ENCODE measurements at places on chromosomes 1 and 21.

DNA sequence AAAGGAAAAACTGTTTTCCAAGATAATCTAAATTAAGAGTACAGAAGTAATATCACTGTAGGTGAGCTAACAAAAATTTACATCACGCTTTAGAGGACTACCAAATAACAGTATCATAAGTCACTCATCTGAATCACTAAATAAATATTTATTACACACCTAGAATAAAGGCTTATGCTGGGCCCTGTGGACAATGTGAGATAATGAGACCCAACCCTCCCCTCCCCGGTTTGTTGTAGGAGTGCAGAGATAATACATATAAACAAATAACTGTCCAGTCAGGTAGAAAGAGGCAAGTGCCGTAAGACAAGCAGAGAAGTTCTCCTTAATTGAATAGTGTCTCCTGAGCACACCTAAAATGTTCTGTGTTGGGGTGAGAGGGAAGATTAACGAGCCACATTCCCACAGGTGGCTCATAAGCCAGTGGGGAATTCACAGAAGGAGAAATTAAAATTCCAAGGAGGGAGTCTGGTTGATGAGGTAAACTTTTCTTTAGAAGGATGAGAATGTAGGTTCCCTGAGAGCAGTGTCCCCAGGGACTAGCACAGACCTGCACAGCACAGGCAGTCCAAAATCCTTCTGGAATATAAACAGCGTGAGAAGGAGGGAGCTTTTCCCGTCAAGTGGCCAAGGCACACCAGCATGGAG, 241.4 kb downstream of the NFIA start:
- DNase-seq: no peak

- no peak for DNase-seq
These were observed 18.3 kb upstream of the HDAC1 start for GRCh38 chr1:32273391-32274208.

GRCh38 chr1:10438677-10439163, 8.5 kb downstream of the CENPS start:
- DNase-seq: no peak

DNA sequence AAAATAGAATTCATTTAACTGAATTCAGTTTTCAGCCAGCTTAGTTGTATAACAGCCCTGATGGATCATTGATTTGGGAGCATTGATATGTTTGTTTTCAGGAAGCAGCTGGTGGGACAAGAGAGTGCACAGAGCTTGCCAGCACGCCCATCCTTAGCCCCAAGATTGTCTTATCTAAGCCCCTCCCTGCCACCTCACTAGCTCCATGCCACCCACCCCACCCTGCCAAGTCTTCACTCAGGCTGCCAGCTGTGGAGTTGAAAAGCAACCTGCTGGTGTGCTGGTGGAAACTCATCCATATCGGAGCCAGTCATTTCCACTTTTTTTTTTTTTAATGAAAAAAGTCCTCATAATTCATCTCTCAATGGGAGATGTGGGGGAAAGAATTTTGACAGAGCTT, 11.8 kb downstream of the KIRREL1 start:
- DNase-seq: no peak

GRCh38 chr1:116570358-116571214, at the start of gene CD58:
TSS of gene CD58 (minus strand) at chr1:116571026. CDS start at chr1:116570972, 54 bp downstream.
- peak; percentile 80 for DNase-seq

GRCh38 chr1:76254104-76255030, 179.8 kb downstream of the ST6GALNAC3 start:
- DNase-seq: no peak

DNA sequence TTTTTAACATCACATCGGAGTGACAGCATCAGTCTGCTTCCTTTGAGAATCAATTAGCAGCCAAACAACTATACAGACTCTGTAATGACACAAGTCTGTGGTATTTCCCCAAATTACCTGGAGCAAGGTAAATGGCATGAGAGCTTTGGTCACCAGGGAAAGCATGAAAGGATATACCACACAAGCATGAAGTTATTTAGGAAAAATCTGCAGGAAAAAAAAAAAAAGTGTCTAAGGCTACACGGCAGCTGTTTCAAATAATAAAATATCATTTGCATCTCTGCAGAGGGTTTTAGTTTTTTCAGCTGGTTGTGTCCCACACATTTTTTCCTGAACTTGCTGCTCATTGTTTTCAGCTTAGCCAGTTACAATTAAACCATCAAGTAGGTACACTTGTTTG, 234.7 kb downstream of the TTLL7 start:
- DNase-seq: no peak

- no peak for DNase-seq
These were observed 3.1 kb upstream of the DDAH1 start for GRCh38 chr1:85467929-85468540.

DNA sequence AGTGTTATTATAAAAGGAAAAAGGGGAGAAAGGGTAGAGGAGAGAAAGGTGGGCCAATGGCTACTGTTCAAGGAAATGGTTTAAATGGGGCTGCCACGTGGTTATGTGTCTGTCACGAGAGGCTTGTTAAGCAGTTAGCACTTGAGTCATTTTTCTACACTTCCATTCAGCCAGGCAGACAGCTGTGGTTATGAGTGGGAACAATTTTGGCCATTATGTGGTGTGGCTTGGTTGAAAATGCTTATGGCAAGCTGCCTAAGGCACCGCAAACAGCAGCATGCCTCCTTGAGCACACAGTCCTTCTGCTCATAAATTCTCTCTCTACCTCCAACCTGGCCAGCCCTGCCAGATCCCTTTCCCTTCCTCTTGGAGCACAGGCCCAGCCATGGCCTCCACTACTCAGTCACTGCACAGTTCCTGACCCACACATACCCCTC, 3.2 kb upstream of the SRM start:
- DNase-seq: no peak

GRCh38 chr21:37082856-37083528, 9.9 kb downstream of the TTC3 start:
- DNase-seq: no peak

DNA sequence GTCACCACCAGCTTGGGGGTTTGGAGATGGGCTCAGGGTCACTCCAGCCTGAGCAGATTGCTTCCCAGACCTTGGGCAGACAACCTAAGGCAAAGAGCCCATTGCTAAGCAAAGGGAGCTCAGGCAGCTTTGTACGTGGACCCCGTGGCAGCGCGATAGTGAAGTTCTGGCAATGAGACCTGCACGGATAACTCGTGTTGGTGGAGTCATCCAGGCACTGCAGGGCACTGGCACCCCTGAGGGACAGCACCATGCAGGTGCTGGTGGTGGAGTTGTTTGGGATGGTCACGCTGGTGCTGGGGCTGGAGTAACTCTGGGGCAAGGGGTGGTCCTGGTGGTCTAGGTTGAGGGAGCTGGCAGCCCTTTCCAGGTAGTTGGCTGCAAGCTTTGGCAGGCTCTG, 13.6 kb upstream of the HSPG2 start:
- DNase-seq: no peak

GRCh38 chr1:233282582-233282886, 13.0 kb downstream of the PCNX2 start:
- no peak for DNase-seq

GRCh38 chr21:35565204-35565611, 495.1 kb downstream of the SETD4 start:
- no peak for DNase-seq

All from amygdala (tissue), 56 donors.